ENCODE measurements at places on chromosomes 6 and 20. TPM values are rescaled to one million over a fixed set of nuclear protein-coding genes. Genes with fewer than 3 reads are reported as not detected.

GRCh38 chr6:47096211-47096895 lies 54.2 kb upstream of the ADGRF1 start:
- DNase-seq, result no peak

The LPIN3 gene
- total RNA-seq, result 14.9 TPM

GRCh38 chr6:15689586-15690482 lies 27.0 kb upstream of the DTNBP1 start:
- DNase-seq, result no peak

DNA sequence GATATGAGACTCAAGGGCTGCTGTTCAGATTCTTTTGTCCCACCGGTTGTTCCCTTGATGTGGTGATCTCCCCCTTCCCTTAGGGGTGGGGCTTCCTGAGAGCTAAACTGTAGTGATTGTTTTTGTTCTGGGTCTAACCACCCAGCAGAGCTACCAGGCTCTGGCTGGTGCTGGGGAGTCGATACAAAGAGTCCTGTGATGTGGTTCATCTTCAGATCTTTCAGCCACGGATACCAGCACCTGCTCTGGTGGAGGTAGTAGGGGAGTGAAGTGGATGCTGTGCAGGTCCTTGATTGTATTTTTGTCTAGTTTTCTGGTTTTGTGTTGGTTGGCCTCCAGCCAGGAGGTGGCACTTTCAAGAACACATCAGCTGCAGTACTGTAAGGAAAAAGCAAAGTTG lies 801.6 kb downstream of the EPHA7 start:
- DNase-seq, result no peak

DNA sequence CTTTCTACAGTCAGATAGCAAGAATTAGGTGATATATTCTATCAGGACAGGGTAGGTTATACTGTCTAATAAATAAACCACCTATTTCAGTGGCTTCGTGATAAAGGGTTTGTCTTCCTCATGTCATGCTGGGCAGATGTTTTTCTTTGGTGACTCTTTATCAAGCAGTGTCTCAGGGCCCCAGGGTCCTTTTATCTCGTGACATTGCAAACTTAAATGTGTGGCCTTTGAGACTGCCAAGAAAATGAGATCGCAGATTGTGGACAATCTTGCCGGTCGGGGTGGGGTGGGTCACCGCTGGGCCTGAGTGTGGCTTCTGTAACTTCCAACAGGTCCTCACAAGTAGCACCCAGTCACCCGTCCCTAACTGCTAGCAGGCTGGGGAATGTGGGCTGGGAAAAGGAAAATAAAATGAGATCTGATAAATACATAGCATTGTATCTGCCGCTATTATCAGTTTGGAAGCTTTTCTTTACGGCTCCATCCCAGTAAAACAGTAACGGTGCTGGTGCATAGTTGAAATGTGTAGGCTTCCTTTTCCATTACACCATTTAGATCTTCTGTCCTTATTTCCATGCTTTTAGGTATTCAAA lies 50.5 kb upstream of the BMP6 start:
- no peak for DNase-seq

The LRRC73 gene
- total RNA-seq, result 1.2 TPM

The TBXT gene
- not detected for total RNA-seq

The ADGRF5 gene
- total RNA-seq, result 55.4 TPM

DNA sequence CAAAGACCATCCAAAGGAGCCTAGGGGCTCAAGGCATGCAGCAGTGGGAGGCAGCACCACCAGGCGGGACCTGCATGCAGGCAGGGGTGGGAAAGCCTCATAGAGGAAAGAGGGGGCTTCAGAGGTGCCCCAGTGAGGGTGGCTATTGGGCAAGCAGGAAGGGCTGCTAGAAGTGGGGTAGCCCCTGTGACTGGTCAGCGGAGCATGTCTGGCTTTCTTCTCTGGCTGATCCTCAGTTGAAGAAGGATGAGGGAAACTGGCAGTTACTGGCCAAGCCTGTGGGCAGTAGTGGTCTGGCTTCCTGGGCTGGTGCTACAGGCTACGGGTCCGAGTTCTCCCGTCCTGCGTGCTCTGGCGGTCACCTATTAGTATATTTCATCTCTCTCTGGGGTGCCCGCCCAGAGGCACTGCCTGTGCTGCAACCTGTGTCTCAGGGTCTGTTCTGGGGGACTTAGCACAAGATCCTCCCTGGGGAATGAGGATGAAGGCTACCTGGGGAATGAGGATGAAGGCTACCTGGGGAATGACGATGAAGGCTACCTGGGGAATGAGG lies 35.9 kb upstream of the CST7 start:
- no peak for DNase-seq
